ENCODE measurements at places on chromosomes 11 and 22. TPM values are rescaled to one million over a fixed set of nuclear protein-coding genes. Genes with fewer than 3 reads are reported as not detected.

DNA sequence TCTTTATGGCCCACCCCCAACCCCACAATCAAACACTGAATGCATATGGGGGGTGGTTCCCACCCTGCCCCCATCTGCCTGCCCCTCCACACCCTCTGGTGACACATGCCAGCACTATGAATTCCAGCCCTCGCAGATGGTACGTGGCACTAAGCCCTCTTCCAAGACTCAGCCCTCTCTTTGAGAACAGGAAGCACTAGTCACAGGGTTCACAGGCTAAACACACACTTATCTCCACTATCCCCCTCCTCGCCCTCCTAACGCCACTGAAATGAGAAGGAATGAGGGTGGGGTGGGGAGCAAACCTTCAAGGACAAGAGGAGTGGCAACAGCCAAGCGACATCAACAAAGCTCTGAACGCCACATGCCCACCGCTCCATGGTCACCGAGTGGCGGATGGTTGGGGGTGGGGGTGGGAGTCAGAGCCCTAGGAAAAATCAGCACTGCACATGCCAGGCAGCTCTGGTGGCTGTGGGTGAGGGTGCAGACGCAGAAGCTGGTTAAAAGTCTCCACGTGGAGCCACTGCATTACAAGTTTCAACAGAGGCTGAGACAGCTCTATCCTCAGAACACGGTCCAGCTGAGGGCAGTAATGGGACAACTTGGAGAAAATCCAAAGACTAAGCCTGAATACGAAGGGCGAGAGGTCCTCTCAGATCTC is 33.6 kb downstream of the TMEM184B start:
- DNase-seq, result no peak

DNA sequence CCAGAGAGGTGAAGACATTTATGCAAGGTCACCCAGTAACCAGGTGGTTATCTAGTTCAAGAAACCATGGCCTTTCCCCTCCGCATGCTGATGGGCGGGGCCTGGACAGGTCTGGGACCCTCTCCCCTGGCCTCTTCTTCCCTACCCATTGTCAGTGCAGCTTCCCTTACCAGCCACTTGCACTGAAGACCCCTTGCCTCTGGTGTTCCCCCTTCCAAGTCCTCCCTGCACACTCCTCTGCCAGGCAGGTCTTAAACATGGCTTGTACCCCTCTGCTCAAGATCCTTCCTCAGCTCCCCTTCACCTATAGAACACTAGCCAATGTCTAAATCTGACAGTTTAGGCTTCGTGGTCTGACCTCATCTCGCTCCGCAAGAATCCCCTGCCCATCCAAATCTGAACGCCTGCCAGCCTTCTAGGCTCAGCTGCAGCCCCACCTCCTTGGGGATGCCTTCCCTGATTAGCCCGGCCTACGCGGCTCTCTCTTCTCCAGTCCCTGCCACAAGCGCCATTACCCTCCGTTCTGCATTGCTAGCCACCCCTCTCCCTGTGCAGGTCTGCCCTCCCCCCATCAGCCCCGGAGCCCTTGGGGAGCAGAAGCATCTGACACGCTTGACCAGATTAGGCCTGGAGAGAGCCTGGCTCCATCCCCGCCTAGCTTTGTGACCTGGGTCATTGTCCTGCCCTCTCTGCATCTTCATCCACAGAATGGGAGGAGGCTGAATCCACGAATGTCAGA is 213.8 kb downstream of the DSCAML1 start:
- DNase-seq, result no peak

Gene KCNJ4
- total RNA-seq, result not detected

- DNase-seq, result no peak
These were observed 22.7 kb upstream of the PLEKHB1 start for GRCh38 chr11:73623686-73624085.

Gene INS
- not detected for total RNA-seq

DNA sequence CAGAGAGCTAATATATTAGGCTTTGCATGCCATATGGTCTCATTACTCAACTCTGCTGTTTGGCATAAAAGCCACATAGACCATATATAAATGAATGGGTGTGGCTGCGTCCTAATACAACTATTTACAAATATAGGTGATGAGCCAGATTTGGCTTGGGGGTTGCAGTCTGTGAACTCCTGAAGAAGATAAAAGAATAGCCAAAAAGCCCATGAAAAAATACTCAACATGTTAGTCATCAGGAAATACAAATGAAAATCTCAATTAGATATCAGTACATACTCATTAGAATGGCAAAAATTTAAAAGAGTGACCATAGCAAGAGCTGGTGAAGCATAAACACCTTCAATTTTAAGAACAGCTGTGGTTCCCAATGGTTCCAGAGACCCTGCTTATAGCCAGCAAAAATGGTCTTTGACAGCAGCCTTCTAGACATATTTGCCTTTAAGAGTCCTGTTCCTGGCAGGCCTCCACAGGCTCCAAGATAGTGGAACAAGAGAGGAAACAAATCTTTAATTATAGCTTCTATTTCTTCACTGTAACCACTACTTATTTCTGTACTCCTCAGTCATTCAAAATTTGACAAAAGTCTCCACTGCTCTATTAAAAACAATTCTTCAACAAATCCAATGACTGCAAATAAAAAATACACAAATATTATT is 16.1 kb downstream of the C2CD3 start:
- DNase-seq, result no peak

DNA sequence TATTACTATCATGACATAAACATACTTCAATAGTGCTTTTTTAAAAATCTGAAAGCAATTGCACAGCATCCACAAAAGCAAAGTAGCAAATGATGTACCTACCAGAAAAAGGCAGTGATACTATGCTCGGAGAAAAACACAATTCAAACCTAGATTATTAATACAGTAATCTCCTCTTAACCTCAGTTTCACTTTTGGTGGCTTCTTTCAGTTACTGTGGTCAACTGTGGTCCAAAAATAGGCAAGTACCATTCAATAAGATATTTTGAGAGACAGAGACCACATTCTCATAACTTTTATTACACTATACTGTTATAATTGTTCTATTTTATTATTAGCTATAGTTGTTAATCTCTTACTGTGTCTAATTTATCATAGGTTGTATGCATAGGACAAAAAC is 20.8 kb downstream of the KCNA4 start:
- DNase-seq, result no peak

Gene B4GALNT4
- 2.2 TPM for total RNA-seq

DNA sequence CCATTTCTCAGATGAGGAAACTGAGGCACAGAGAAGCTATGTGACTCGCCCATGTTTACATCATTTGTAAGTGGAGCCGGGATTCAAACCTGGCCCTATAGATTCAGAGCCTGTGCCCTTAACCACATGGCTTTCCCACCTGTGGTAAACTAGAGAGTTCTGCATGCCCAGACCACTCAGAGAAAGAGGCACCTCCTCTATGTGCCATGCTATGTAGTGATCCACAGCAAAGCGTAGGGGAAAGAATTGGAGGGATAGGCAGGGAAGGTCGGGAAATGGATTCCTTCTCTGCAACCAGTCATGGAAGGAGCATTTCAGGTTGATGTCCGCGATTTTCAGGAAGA is 15.4 kb upstream of the POU2AF2 start:
- DNase-seq, result no peak

GRCh38 chr11:63666874-63667273 is 4.3 kb downstream of the ATL3 start:
- DNase-seq, result no peak

GRCh38 chr11:83793310-83793709 is 507.1 kb upstream of the CCDC90B start:
- DNase-seq, result no peak

- no peak for DNase-seq
These were observed 32.1 kb upstream of the WNT7B start for GRCh38 chr22:46008836-46009596.

Gene MS4A14
- not detected for total RNA-seq

Gene CRYBB3
- total RNA-seq, result not detected

DNA sequence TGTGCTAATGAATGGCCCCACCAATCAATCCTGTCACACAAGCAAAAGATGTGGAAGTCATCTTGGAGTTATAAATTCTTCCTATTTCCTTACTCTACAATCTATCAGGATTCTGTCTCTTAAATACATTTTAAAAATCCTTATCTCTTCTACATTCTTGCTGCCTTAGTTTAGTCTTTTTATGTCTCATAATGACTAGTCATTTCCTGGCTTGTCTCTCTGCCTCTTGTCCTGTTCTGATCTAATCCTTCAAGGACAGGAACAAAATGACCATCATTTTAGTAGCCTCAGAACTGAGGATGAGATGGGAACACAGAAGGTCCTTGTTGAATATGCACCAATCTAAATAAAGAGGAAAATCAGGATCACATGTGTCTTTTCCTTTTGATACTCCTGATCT is 56.6 kb upstream of the LIN7C start:
- no peak for DNase-seq

DNA sequence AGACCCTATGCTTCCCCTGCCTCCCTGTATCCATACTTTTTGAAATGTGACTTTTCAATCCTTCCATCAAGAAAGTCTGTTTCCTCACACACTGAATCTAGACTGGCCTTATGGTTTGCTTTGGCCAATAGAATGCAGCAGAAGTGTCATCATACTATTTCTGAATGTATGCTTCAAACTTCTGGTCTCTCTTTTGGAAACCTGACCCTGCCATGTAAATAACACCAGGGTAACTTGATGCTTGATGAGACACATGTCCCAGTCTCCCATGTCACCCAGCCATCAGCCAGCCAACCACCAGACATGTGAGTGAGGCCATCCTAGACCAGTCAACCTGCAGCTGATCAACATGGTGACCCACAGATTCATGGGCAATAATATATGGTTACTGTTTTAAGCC is 29.7 kb upstream of the CAVIN3 start:
- no peak for DNase-seq

- DNase-seq, result no peak
These were observed 82.7 kb downstream of the PANX1 start for GRCh38 chr11:94211261-94211830.

- DNase-seq, result no peak
These were observed 118.4 kb downstream of the TEAD1 start for GRCh38 chr11:12792590-12792989.

DNA sequence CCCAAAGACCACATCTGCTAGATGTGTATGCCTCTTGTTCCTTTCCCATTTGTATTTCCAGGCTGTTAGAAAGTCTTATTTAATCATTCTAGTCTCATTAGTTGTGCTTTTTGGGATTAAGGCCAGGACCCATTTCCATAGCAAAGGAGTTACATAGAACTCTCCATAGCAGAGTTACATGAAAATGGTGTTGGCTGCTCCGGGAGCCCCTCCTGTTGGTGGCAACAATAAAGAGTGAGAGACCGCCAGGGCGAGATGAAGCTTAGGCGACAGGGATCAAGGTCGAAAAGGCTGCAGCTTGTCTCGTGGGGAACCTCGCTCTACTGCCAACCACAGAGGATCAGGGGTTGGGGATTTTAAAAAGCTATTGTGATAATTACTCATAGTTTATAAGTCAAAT is 58.3 kb downstream of the GRIK4 start:
- no peak for DNase-seq

DNA sequence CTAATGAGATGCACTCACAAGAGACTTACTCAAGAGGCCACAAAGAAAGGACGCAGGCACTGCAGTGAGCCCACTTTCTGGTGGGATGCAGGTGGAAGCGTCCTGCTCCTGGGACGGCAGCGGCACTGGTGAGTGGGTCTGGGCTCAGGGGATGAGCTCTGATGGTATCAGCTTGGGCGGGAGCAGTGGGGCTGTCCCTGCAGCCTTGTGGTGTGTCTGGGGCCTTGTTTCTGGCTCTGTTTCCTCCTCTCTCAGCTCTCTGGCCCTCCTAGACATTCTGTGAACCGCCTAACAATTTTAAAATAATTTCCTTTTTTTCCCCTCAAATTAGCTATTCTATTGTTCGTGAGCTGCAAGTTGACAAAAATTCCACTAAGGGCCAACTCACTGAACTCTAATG is 8.8 kb upstream of the ST14 start:
- DNase-seq, result no peak

DNA sequence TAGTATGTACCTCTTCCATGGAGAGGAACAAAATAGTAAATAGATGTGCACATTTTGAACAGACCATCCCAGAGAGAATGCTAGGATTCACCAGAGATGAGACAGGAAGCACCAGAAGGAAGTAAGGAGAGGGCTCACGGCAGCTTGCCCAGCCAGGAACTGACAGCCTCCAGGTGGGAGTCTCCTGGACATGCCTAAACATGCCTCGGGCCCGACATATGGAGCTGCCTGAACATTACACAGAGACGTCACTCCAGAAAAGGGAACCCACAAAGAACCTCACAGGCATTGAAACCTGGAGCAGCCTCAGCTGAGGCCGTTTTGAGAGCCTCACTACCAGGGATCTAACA is 67.4 kb downstream of the BRD1 start:
- no peak for DNase-seq

GRCh38 chr11:78292109-78292803 is 103.5 kb downstream of the USP35 start:
- no peak for DNase-seq

DNA sequence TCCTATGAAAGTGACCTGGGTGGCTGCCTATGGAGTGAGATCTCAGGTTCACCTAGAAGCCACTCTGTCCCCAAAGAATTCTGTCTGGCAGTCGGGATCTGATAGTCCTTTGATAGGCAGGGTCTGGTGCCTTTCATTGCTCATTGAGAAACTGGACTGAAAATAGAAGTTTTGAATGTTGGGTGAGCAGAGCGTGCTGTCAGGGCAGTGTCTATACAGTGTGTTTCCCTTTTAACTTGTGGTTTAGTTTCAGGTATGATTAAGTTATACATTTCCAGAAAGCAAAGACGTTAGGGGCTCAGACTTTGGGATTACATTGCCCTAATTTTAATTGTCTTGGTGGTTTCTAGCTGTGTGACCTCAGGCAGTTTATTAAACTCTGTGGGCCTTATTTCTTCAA is 111.3 kb upstream of the PAX6 start:
- DNase-seq, result no peak

DNA sequence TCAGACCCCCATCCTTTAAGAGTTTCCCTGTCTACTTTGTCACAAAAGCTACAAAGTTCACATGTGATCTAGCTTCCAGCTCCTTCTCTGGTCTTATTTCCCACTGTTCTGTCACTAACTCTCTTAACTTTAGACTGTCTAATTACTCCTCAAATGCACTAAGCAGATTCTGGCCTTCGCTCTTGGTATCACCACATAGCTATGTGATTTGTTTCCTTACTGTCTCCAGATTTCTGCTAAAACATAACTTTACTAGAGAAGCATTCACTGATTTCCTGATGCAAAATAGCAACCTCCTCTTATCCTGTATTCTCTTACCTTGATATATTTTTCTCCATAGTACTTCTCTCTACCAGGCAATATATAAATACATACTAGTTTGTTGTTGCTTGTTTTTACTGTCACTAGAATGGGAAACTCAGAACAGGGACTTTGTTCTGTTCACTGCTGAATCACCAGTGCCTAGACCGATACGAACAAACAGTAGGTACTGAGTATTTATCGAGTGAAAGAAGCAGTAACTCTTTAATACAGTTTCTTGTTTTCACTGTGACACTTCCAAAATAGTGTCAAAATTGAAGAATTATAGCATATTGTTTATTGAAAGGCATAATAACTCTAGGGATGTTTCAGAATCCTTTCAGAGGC is 205.6 kb downstream of the DDX10 start:
- no peak for DNase-seq

DNA sequence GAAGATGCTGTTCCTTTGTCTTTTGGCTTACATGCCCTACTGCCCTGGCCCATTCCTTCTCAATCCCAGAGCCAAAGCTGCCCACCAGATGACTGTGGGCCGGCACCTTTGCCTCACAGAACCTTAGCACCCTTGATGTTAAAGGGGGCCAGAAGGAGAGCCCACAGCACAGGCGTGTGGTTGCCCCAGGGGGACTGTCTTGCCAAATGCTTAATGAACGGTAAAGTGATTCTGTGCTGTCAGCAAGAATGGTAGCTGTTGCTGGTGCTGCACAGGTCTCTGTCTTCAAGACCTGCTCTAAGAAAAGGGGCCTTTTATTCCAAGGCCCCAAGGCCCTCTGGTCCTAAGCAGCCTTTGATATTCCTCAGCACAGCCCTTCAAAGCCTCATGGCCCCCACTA is 113.3 kb downstream of the MORC2 start:
- no peak for DNase-seq
